ENCODE measurements at places on chromosomes 7 and 10.

- no peak for DNase-seq
Observed at GRCh38 chr10:102184606-102185005, 32.4 kb downstream of the NOLC1 start.

DNA sequence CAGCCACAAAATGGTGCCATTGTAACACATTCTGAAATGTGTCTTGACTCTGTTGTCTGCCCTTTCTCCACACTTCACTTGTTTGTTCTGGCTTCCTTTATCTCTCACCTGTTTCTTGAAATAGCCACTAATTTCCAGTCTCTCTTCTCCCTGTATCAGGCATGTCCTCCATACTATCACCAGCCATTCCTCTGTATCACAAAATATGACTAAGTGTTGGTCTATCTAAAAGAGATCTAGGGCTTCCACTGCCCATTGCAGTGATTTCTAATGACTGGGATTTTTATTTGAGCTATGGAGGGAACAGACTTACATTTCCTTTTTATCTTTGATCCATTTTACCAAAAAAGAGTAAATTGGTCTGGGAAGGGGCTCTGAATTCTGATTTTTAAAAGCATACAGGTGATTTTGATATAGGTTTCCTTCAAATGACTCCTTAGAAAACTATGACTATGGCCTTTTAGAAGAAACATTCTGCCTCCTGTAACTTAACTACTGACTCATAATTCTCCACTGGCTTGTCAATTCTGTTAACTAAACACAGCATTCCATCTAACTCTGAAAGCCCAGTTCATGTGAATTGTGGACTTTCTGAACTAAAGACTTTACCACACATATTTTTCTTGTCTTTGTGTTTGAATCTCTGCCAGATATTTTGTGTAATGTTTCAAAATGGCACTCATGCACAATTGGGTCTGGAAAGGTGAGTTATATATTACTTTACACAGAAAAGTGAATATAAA is 1121.4 kb downstream of the XPNPEP1 start:
- no peak for DNase-seq

GRCh38 chr10:17453373-17454091 is 863 bp downstream of the ST8SIA6 start:
- no peak for DNase-seq

- no peak for DNase-seq
Observed at GRCh38 chr7:124785994-124786393, 20.4 kb upstream of the GPR37 start.

- no peak for DNase-seq
Observed at GRCh38 chr10:3570131-3570729, 214.8 kb downstream of the KLF6 start.

DNA sequence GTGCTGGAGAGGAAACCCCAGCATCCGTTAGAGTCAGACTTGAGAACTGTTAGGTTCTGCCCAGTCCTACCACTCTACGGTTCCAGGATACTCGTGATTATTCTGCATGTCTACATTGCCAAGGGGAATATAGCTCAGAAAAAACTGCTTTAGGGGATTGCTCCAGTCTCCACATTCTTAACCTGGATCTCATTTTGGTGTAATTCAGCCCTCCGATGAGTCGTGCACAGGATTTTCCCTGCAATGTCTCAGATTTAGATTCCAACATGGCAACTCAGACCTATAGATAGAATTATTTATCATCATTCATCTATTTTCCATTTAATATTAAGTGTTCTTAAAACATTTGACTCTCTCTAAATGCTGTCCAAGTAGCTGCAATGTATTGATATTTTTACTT is 121.1 kb upstream of the ZEB1 start:
- no peak for DNase-seq

DNA sequence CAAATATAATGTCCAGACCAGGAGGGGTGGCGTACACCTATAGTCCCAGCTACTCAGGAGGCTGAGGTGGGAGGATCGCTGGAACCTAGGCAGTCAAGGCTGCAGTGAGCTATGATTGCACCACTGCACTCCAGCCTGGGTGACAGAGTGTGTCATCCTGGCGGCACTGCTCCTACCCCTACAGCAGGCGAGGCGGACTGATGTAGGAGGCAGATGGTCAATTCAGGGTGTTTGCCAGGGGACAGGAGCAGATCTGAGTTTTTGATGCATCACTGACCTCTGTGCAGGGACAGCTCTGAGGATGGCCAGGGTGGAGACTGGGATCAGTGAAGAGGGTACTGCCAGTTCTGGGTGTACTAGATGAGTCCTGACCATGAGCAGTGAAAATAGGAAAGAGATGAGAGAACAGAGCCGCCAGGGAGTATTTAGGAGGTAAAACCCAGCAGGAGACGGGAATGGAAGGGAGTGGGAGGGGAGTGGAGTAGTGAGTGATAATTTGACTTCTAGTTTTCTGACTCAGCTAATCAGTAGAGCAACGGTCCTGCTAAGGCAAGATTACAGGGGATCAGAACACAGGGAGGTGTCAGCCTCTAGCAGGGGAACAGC is 75.3 kb downstream of the HIP1 start:
- DNase-seq, result no peak

DNA sequence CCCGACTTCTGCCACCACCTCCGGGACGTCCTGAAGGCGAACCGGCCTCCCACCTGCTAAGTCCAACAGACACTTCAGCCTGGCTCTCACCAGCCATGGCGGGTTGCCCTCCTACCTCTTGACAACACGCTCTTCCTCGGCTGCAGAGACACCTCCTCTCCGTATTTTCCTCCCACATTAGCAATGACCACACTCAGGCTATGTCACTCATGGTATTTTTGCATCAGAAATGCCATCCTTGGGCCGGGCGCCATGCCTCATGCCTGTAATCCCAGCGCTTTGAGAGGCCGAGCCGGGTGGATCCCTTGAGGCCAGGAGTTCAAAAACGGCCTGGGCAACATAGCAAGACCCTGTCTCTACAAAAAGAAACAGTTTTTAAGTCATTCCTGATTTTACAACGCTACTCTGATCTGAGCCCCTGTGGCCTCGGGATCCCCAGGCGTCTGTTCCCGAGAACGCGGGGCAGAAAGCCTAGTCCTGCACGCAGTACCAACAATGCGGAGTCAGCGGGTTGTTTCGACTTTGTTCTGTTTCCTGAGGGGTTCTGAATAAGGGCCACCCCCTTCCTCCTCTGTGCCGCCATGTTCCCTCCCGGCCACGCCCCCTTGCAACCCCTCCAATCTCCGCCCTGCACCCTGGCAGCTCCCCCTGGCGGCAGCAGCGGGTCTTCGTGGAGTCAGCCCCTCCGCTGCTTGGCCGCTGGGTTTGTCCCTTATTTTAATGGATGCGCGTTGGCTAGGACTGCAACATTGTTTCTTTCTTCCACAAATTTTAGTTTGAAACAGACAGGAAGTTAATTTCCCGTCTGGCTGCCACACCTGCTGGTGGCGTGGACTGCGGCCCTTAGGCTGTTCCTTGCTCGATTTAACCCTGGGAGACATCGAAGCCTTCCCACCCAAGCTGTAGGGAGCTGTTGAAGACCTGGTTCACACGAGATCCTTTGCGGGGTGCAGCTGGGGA is 9.7 kb upstream of the ZFAND2A start:
- no peak for DNase-seq

DNA sequence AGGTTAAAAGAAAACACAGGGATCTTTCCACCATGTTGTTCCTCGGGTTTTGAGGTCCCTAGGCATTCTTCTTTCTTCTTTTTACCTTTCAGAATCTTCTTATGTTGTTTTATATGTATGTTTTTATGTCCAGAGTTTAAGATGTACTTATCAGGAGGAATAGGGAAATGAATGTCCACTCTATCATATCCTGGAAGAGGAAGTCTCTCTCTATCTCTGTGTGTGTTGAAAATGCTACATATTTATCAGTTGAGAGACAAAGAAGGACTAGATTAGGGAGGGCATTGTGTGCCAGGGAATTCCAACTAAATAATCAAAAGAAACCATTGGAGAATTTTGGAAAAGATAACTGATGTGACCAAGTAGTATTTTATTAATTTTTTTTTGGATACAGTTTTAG is 200.5 kb upstream of the POT1 start:
- no peak for DNase-seq

DNA sequence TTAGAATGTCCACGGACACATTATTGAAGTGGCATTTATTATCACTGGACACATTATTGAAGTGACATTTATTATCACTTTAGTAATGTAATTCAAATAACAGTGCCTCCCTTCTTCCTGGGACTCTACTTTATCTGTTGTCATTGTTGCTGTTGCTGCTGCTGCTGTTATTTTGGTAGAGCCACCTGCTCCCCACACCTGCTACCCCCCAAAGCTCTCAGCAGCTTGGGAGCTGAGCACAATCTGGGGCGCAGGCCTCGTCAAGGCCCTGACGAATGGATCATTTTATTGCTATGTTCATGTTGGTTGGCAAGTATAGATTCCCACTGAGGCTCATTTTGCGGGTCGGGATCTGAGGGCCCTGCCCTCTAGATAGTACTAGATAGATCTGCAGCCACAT is 24.8 kb downstream of the FIGNL1 start:
- no peak for DNase-seq

- peak; percentile 25 for DNase-seq
Observed at GRCh38 chr7:153193144-153193595, 433.6 kb downstream of the ACTR3B start.

- DNase-seq, result no peak
Observed at GRCh38 chr7:48741545-48741944, 182.8 kb upstream of the CDC14C start.

GRCh38 chr10:59432207-59432900 is 70.0 kb upstream of the FAM13C start:
- no peak for DNase-seq

DNA sequence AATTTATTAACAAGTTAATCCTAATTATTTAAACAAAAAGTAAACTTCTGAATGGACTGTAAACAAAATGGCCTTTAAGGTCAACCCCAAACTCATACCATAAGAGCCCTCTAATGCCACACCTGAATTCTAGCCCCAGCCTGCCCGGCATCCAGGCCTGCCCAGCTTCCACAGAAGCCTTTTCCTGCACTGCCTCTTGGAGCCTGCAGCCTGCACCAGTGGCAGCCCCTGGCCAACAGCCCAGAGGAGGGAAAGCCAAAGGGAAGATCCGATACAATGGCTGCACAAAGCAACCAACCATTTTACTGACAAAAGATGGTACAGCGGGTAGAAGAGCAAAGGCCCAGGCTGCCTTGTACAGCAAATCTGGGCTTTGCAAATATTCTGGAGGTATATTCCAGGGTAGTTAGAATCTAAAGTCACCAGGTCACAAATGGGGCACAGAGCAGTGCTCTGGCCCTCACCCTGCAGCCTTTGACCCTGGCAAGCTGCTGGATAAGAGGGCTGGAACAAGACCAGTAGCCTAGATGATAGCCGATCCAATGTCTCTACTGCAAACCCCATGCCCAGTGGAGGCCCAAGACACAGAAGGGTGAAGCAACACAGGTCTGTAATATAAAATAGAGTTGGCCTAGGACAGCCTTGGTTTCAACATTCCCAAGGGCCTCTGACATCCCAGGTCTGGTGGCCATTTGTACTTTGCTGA is 12.5 kb upstream of the CH25H start:
- DNase-seq, result no peak

GRCh38 chr10:86370006-86370585 is 3.5 kb upstream of the GRID1 start:
- DNase-seq, result no peak

- DNase-seq, result peak; percentile 46
Observed at GRCh38 chr10:126387041-126387921, 996 bp downstream of the ADAM12 start.

- DNase-seq, result no peak
Observed at GRCh38 chr7:43942997-43943396, 16.8 kb downstream of the UBE2D4 start.
